ENCODE measurements at places on chromosomes 7 and 10. TPM values are rescaled to one million over a fixed set of nuclear protein-coding genes. Genes with fewer than 3 reads are reported as not detected.
A peak's percentile ranks its signal among the peaks of the same experiment; 100 is the strongest.

The DCLRE1A gene
- total RNA-seq, result 3.8 TPM

DNA sequence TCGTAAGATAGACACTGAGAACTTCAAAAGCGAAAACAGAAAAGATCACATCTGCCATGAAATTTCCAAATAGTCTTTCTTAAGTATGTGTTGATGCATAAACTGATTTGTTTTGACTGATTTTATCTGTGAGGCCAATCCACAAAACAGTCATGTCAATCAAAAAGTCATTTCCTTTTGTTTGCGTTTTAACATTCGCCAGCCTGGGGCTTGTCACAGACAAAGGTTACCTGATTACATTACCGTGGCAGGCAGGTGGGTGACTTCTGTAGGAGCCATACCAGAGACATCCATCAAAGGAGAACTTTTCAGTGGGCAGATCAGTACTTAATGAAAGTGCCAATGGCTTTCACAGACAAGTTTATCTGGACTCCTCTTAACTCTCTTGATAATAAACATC, 45.5 kb upstream of the BET1 start:
- DNase-seq, result no peak
- H3K27me3 ChIP-seq, result peaks cover 2% of the 10 kb centered on the region
- no peaks in the 10 kb centered on the region for H3K36me3 ChIP-seq
- H3K4me3 ChIP-seq, result no peak overlapping the region
- H3K27ac ChIP-seq, result no peak overlapping the region
- no peaks in the 10 kb centered on the region for H3K4me1 ChIP-seq

DNA sequence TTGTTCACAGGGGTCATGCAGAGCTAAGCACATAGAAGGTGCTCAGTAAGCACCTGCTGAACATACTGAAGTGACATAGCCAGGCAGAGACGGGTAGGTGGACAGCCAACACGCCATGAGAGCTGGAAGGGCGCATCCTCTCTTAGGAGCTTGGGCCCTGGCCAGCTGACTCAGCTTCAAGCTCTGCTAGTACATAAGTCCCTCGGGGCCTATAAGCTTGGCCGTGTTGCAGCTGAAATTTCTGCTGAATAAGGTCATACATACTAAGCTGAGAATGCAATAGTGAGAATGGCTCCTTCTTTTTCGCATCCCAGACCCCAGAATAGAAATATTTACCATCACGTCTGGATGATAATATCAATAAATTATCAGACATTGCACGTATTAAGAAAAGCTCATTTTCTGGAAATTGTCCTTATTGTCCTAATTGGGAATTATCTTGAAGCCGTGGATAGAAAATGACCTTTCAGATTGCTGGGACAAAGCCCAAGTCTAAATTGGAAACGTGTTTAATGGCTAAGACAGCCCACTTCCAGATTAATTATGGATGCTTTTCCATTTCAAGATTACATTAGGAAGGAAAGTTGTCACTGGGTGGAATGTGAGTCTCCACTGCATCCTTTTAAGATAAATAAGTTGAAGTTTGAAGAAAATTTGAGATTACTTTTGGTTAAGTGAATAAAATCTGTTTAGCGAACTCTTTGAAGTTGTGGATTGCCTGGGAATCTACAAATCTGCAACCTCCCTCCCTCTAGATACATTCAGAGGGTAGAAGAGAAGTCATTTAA, 287.1 kb upstream of the C7orf33 start:
- H3K4me1 ChIP-seq, result no peaks in the 10 kb centered on the region
- no peaks in the 10 kb centered on the region for H3K27me3 ChIP-seq
- no peaks in the 10 kb centered on the region for H3K36me3 ChIP-seq
- H3K4me3 ChIP-seq, result no peak overlapping the region
- peak; percentile 92 for DNase-seq

DNA sequence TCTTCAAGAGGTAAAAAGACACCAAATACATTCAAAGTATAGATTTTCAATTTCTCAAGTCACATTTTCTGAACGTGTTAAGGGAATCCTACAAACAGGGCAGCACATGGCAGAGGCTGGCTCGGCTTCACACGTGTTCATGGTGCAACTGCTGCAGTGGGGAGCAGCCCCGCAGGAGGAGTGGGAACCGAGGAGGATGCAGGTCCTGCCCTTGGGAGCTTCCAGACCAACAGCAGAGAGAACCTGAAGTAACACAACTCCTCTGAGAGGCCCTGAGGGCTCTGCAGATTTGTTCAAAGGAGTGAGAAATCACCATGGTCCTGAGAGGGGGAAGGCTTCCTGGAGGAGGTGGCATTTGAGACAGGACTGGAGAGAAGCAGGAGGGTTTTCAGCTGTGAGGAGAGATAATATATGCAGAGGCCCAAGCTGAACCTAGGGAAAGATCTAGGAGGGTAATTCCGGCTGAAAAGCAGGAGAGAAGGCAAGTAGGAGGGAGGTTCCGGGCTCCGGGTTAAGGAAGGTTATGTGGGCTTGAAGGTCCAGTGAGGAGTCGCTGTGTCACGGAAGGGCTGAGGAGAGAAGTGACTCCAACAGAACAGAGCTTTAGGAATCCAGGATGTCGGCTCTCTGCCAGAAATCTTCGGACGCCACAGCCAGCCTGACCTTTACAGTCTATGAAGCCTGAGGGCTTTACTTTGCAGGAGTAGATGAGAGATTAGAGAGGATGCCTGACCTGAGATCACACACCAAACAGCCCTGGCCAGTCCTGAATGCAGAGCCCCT, 77.5 kb downstream of the GPR26 start:
- DNase-seq, result no peak
- no peaks in the 10 kb centered on the region for H3K4me1 ChIP-seq
- no peak overlapping the region for H3K4me3 ChIP-seq
- no peak overlapping the region for H3K27ac ChIP-seq
- H3K27me3 ChIP-seq, result no peaks in the 10 kb centered on the region
